Lower leg skin (tissue), 4 donors: ENCODE measurements at places on chromosomes 13 and 19.

GRCh38 chr19:11446652-11447301 is 11.3 kb downstream of the PRKCSH start:
- DNase-seq: no peak

DNA sequence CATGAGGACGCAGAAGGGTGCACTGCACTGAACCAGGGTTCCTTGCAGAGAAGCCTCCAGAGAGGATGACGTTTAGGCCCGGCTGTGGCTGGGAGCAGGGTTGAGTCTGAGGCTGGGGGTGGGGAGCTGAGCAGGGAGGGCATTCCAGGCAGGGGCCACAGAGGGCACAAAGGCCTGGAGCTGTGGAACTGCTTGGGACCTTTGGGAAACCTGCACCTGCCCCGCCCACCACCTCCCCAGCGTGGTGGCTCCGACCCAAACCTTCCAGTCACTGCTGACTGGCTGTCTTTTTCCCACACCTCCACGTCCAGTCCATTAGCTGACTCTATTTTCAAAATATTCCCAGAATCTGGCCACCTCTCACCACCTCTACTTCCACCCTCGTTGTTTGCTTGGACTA is 4.9 kb upstream of the LMTK3 start:
- DNase-seq: no peak

DNA sequence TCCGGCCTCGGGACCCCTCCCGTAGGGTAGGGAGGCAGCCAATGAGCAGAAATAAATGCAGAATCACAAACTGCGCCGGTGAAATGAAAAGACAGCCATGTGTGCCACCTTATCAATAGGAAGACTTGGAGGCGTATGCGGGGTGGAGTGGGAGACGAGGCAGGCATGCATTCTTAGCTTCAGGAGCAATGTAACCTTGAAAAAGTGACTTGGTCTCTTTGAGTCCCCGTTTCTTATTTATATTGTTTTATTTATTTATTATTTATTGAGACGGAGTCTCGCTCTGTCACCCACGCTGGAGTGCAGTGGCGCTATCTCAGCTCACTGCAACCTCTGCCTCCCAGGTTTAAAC is 16.0 kb downstream of the SSC5D start:
- no peak for DNase-seq

- no peak for DNase-seq
Observed at GRCh38 chr13:25890671-25891212, 161.1 kb downstream of the SHISA2 start.

DNA sequence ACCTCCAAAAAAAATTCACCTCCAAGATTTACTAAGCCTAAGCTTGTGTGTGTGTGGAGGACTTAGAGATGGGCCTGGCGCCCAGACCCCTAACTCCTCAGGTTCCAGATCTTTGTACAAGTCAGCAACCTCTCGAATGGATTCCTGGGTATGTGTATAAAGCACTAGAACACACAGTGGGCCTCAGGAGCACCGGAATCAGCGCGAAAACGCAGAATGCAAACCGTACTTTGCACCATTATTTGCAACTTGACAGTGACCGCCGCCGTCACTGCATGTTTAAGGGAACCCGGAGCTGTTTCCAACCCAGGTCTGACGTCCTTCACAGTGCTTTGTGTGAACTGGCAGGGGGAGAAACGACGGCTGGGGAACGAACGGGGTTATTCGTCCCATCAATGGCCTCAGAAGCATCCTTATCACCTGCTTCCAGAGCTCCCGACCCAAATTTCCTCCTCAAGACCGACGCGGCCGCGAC is 688 bp downstream of the ZNF606 start:
- no peak for DNase-seq

DNA sequence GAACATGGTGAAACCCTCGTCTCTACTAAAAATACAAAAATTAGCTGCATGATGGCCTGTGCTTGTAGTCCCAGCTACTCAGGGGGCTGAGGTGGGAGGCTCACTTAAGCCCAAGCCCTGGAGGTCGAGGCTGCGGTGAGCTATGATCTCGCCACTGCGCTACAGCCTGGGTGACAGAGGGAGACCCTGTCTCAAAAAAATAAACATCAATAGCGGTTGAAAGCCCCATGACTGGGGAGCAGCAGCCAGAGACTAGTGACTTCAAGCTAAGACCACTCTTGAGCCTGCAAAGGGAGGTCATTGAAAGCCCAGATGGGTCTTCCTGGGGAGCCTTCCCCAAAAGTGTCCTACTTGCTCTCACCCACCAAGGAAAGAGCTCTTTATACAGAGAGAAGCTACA is 11.9 kb upstream of the ZNF709 start:
- no peak for DNase-seq

DNA sequence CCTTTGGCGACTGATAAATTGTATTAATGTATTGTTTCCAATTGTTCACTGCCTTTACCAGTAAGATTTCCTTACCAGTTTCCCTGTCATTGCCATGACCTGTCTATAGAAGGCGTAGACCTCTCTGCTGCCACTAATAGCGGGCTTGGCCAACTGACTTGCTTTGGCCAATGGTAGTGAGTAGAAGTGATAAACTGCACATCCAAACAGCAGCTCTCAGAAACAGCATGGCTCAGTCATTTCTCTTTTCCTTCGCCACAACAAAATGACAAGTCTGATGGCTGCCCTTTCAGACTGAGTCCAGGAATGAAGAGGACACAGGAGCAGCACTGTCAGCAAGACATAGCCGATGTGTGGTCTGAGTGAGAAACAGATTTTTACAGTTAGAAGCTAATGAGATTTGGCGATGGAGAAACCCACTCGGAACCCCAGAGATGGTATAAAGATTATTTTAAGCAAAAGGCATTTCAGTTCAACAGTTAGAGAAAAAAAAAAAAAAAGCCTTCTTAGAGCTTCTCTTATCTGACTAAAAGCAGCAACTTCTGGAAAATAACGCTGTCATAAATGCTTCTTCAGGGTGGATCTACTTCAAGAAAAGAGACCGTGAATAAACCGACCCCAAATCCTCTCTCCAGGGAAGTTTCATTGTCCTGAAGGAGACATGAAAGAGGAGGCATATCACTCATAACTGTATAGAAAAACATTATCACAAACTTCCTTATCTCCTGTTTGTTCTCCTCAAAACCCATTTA is 42.0 kb upstream of the TM9SF2 start:
- no peak for DNase-seq

GRCh38 chr19:21197590-21198295 is 55.9 kb downstream of the ZNF431 start:
- no peak for DNase-seq

- no peak for DNase-seq
Observed at GRCh38 chr13:111532111-111532510, 211.7 kb downstream of the TEX29 start.

DNA sequence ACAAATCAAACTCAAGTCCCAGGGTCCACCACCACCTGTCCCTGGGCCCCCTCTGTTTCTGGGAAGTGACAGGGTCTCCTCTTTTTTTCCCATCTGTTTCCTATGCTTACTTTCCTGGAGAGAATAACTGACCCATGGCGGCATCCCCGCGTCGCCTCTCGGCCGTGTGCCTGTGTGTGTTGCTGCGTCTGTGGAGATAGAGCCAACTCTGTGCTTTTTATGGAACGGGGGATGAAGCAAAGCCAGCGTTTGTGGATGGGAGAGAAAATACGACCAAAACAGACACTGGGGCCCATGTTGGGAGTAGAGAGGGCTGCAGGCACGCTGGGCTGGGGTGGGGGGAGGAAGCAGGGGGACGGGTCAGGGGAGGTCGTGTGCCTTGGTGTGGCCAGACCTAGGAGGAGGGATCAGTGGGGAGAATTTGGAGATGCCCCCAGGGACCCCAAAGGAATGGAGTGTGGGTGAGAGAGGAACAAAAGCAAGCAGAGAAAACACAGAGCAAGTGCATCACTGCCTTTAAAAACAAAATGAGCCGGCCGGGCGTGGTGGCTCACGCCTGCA is 16.6 kb downstream of the PLK5 start:
- DNase-seq: no peak

DNA sequence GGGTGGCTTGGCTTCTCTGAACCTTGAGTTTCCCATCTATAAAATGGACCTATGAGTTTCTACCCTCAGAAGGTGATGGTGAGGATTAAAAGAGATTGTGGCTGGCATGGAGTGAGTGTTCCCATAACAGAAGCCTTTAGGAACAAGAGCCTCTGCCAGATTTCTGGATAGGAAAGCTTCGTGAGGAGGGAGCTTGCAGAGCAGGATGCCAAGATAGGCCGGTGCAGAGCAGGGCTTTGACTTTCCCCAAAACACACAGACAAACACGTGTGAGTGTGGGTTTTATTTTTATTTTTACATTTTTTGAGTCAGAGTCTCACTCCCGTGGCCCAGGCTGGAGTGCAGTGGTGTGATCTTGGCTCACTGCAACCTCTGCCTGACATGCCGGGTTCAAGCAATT is 3.7 kb upstream of the CNN1 start:
- DNase-seq: no peak

GRCh38 chr19:18894254-18895037 is 1.5 kb downstream of the CERS1 start:
- no peak for DNase-seq

DNA sequence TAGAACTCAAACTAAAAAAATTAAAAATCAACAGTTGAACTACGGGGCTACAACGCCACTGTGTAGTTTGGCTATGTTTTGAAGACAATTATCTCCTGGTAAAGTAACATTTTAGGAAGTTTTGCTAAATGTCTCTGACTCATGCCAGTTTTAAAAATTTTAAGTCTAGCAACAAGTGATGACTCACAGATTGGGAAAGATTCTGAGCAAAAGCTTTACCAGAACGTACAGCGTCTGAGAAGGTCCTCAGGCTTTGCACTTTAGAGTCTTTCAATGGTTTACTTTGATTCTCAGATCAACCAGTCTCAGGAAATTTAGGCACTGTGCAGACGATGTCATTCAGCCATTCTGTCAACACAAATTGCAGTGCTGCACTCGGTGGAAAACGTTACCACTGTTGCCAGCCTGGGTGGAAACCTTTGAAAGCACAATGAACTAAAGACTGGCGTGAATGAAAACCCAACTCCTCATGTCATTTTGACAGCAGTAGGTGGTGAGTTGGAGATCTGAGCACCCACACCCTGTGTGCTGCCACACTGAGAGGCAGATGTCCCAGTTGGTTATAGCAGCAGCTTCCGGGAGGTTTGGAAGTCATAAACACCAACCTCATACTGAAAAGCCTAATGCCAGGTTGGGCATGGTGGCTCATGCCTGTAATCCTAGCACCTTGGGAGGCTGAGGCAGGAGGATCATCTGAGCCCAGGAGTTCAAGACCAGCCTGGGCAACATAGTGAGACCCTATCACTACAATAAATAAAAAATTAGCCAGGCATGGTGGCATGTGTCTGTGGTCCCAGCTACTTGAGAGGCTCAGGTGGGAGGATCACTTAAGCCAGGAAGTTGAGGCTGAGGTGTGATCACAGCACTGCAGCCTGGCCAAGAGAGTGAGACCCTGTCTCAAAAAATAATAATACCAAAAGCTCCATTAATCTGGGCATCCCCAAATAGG is 6.3 kb upstream of the WTIP start:
- no peak for DNase-seq

DNA sequence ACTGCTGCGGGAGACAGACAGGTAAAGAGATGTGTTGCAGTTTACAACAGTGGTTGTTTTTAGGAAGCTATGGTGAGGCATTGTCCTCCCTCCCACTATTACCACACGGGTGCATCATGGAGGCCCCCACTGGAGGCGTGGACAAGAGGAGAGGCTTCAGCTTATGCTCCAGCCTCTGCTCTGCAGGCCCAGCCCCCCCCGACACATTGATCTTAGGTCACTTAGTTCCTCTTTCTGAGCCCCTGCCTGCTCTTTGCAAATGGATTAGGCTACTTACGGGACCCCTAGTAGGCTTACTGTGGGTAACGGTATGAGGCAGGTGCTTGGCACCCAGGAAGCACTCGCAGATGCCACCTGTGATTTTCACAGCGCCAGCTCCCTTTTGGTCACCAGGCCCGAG is 123.9 kb downstream of the SLC7A1 start:
- no peak for DNase-seq

DNA sequence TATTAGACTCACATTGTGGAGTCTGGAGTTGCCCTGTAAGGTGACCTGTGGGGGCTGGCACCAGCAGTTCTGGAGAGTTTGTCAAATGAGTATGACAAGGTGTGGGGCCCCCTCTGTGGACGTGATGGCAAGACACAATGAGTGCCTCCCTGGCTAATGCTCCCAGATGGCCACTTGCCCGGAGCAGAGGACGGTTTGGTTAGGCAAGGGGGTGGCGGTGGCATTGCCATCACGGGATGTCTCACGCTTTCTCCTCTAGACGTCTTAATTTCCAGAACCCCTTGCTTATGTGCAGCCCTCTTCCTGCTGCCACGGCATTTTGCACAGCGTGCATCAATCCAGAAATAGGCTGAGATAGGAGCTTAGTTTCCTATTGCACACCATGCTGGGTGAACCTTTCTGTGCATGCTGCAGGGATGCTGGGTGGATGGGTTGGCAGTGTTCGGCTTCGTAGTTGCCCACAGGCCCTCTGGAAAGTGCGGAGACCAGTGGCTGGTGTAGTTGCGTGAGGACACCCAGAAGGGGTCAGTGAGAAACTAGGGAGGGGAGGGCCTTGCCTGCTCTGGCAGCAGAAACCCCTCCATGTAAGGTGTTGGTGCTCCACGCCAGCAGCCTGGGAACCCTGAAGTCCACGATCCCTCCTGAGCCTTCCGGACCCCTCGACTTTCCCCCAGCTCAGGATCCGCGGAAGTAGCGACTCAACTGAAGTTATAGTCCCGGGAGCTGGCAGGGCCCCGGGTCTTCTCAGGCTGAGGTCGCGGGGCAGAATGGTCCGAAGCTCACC is 18.1 kb upstream of the LRP3 start:
- DNase-seq: no peak

DNA sequence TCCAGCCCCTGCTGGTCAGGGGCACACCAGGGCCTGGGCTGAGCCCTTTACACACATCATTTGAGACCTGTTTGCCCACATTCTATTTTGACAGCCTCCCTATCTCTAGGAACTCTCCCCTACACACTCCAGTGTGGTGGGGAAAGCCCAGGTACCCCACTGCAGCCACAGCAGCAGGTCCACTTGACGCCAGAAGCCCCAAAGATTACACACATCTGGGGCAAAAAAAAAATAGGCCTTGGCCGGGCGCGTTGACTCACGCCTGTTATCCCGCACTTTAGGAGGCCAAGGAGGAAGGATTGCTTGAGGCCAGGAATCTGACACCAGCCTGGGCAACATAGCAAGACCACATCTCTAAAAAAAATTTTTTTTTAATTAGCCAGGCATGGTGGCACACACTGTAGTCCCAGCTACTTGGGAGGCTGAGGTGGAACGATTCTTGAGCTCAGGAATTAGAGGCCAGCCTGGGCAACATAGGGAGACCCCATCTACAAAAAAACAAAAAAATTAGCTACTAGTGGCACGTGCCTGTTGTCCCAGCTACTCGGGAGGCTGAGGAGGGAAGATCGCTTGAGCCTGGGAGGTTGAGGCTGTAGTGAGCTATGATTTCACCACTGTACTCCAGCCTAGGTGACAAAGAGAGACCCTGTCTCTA is 18.0 kb upstream of the CD22 start:
- no peak for DNase-seq

DNA sequence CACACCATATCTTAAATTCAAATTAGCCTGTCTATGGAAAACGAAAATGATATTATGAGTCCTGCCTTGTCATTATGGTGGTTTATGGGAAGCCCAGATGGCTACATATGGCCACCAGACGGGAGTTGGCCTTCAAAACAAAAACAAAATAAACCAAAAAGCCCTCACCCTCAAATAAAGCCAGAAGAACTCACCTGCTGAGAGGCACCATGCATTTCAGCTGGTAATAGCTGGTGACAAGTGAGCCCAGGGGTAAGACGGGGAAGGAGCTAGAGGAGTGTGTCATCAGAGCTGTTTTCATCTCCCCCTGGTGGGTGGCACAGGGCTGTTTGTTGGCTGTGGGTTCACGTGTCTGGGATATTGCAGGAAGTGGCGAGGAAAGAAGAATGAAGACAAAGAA is 152.9 kb downstream of the EFNB2 start:
- DNase-seq: no peak
